ENCODE measurements at places on chromosomes 4 and X. TPM values are rescaled to one million over a fixed set of nuclear protein-coding genes. Genes with fewer than 3 reads are reported as not detected.

STEEP1 gene
- 6.9 TPM for total RNA-seq

PFKFB1 gene
- total RNA-seq, result 18.2 TPM

CT45A8 gene
- not detected for total RNA-seq

GAGE13 gene
- not detected for total RNA-seq

CSAG2 gene
- total RNA-seq, result not detected

- no peak for DNase-seq
These were observed 22.8 kb downstream of the MEPE start for GRCh38 chr4:87855559-87855958.

GRCh38 chr4:13327991-13328390 lies 156.1 kb downstream of the RAB28 start:
- DNase-seq, result no peak

DNA sequence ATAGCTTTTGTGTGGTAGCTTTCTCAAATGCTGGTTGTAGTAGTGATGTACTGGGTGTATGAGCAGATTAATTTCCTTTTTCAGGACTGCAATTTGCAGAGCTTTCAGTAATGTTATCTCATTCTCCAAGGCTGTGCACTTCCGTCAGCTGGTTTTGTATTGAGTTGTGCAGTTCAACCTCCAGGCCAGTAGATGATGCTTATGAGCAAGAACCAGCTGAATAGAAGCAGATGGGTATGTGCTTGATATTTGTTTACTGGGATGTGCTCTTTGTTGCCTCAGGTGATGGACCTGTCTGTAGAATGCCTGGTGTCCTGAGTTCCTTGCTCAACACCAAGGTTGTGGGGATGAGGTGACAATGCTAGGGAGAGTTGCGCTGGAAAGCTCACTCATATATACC lies 462.8 kb downstream of the PCDH18 start:
- DNase-seq, result no peak

GRCh38 chr4:97866821-97867556 lies 276.3 kb downstream of the STPG2 start:
- peak; percentile 68 for DNase-seq

- DNase-seq, result no peak
These were observed 186.7 kb upstream of the SLITRK2 start for GRCh38 chrX:145630806-145631435.

SLC9B1 gene
- 0.24 TPM for total RNA-seq

GRCh38 chr4:9920029-9920428 lies 101.3 kb downstream of the SLC2A9 start:
- DNase-seq, result no peak

GRCh38 chr4:55611358-55612059 lies 19.5 kb upstream of the PDCL2 start:
- DNase-seq, result no peak

Measured in right lobe of liver (tissue), 6 donors.